HTR-8/SVneo (cell line): ENCODE measurements at places on chromosomes 4 and X.

GRCh38 chr4:8105306-8106100, 53.1 kb downstream of the ABLIM2 start:
- no peak for DNase-seq

- DNase-seq: peak; percentile 4
These were observed 56.8 kb downstream of the PRRG1 start for GRCh38 chrX:37405956-37406355.

GRCh38 chr4:24229978-24230377, 340.1 kb upstream of the PPARGC1A start:
- no peak for DNase-seq

DNA sequence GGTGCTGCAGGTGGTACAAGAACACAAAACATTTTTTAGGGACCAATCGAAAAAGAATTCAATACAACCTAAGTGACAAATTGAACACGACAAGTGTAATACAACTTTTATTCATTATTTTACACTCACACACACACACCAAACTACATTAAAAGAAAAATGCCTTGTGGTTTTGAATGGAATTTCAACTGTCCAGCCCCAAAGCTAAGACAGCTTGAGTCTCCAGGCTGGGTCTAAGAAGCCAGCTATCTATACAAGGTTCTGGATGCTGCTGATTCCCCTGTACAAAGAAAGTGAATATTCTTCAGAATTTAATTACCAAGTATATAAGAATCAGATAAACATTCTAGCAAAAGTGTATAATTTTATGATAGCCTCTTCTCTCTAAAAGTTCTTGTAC, 118.2 kb downstream of the PPP3CA start:
- DNase-seq: no peak

DNA sequence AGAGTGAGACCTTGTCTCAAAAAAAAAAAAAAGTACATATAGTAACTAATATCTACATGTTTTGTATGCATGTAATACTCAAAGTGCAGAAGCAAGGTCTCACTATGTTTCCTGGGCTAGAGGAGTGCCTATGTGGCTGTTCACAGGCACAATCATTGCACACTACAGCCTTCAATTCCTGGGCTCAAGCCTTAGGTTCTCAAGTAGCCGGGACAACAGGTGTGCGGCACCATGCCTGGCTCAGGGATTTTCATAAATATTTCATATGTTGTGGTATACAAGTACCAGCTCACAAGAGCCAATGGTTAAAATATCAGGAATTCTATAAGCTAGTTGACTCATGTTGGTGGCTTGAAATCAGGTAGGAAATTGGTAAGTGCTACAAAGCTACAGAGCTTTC, 94.8 kb downstream of the LARP7 start:
- DNase-seq: no peak

- peak; percentile 17 for DNase-seq
These were observed 292.7 kb downstream of the SPOCK3 start for GRCh38 chr4:166941629-166942028.
